ENCODE measurements at places on chromosomes 3 and 15. TPM values are rescaled to one million over a fixed set of nuclear protein-coding genes. Genes with fewer than 3 reads are reported as not detected.

Gene ACTRT3
- polyA plus RNA-seq, result 1.5 TPM

DNA sequence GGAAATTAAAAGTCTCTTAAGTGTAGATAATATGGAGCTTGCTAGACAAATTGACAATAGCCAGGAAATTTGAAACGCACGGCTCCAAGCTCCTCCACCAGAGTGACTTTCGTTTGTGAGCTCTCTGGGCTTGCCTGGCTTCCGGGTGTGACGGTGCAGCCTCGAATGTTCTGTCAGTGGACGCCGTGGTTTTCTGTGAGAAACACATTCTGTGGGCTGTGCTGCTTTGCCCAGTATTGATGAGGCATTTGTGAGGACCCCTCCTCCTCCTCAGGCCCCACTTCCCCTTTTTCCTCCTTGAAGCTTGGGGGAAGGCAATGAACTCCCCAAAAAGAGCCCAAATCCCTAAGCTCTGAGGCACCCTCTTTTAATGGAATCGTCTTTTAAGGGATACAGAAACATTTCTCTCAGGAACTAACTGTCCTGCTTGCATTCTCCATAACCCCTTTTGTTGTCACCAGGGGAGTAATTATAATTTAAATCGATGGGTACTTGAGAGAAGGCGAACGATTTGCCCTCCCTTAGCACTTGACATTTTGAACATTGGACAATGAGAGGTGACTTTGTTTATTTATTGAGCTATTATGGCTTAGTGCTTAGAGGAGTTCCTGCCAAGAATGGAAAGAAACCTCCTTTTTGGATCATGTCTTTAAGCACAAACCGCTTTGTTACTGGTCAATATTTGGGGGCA lies 40.8 kb downstream of the POLR2M start:
- DNase-seq, result no peak

DNA sequence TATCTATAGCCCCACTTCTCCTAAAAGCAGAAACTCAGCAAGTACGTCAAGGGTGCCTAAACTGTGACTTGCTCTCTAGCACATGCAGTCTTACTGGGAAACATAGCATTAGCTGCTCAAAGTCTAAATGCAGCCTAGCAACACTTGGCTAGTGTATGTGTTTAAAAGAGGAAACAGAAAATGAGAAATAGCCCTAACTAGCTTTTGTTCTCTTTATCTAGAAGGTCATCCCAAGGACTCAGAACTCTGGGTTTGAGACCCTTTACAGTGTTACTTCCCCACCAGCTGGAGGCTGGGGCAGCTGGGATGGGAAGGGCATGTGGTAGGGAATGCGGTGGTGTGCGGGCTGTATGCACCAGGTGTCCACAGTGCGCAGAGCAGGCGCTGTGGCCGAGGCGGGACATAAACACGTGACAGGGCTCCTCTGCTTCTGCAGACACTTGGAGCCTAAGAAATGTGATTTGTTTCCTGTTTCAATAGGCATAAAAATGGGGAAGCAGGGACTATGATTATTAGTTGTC lies 13.3 kb downstream of the ETV5 start:
- no peak for DNase-seq

GRCh38 chr15:71562251-71562650 lies 248.1 kb upstream of the NR2E3 start:
- no peak for DNase-seq

Gene POTEB
- polyA plus RNA-seq, result not detected

DNA sequence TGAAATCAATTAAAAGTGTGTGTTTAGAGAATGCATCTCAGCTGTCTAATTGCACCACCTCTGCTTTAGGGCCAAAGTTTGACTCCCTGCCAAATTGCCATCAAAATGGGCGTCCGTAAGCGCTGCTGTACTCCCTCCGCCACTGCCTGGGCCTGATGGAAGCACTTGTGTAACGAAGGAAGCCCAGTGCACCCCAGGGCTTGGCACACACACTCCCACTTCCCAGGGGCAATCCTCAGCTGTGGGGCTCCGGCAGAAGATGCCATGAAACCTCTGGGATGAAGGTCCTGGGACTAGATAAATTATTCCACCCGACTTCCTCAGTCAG lies 137.8 kb downstream of the RORA start:
- DNase-seq, result no peak

DNA sequence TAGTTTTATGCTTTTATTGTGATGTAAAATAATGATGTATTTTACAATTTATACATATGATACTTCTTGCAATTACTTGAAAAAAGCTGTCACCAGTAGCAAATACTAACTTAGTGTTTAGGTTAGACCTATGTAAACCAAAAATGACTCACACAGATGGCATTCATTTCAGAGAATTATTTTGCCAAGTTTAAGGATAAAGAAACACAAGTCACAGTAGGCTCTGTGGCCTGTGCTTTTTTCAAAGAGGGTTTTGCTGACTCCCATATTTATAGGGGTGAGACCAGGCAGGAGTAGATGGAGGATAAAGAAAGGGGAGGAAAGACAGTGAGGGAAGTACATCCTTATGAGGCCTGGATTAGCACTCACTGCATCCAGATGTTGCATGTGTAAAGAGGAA lies 356.6 kb upstream of the NPAP1 start:
- no peak for DNase-seq

DNA sequence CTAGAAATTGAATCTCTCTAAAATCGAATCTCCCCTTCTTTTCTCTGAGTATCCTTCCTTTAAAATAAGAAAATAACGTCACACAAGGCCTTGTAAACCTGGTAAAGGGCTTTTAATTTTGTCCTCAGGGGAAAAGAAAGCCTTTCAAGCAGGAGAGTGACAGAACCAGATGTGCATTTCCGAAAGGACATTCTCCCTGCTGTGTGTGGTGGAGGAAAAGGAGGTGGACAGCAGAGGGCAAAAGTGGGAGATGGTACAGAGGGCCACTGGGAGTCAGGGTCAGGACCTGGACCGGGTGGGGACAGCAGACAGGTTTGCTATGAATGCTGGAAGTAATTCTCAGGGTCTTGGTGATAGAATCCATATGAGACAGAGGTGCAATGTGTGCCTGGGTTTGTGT lies 127.6 kb downstream of the RORA start:
- no peak for DNase-seq

- DNase-seq, result no peak
Observed at GRCh38 chr15:92164327-92165000, 229.2 kb upstream of the ST8SIA2 start.

DNA sequence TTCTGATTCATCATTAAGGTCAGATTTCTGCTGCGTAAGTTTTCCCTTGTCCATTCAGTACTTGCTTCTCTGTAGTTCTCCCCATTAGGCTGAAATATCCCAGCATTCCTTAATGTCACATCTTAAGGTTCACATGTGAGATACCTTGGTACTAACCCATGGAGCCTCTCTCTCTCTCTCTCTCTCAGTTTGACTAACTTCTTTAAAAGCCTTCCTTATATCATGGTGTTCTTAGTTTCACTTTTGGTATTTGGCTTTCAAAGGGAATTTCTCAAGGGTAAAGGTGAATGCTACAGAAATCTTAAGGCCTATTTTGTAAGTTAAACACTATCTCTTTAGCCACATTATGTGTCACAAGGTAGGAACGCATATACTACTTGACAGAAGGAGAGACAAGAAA lies 427.3 kb upstream of the ZNF717 start:
- DNase-seq, result no peak

DNA sequence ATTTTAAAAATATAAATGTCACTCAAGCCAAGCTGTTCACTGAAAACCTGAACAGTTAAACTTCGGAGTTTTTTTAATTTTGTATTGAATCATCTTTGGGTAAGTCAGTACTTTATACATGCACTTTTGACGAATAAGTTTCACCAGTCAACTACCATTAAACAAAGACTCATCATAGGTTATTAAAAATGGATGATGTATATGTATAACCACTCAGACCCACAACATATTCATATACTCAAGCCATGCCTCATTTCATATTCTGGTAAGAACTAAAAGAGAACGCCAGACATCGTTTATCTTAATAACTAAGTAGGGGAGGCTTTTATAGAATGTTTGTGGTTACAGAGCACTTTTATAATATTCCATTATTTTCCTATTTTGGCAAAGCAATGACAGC lies 18.3 kb downstream of the MSL2 start:
- DNase-seq, result no peak

- peak; percentile 39 for DNase-seq
Observed at GRCh38 chr15:67835297-67836133, 4.3 kb downstream of the RNU6-1 start.

- no peak for DNase-seq
Observed at GRCh38 chr15:60363087-60363549, 34.7 kb downstream of the ANXA2 start.

GRCh38 chr3:153282355-153282754 lies 120.3 kb downstream of the RAP2B start:
- no peak for DNase-seq

- DNase-seq, result no peak
Observed at GRCh38 chr3:66808891-66809594, 189.1 kb upstream of the KBTBD8 start.

- DNase-seq, result no peak
Observed at GRCh38 chr3:194075088-194075615, 60.8 kb upstream of the HES1 start.

GRCh38 chr15:77607111-77607893 lies 25.4 kb downstream of the LINGO1 start:
- no peak for DNase-seq

Gene CTNNB1
- polyA plus RNA-seq, result 193 TPM

DNA sequence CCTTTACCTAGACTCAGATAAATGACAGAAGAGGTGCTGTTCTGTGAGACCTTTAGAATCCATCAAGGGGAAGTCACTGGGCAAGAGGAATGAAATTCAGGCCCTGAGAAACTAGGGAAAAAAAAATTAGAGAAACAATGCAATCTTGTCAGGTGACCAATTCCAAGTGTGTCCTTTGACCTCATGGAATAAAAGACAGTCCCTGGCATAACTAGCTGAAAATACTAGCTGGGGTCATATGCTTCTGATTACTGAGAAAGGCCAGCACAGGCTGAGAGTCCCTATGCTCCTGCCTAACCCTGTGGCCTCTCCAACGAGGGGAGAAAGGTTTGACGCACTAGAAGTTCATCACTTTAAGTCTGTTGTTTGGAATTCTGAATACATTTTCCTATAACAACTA lies 167.3 kb downstream of the XXYLT1 start:
- DNase-seq, result no peak

DNA sequence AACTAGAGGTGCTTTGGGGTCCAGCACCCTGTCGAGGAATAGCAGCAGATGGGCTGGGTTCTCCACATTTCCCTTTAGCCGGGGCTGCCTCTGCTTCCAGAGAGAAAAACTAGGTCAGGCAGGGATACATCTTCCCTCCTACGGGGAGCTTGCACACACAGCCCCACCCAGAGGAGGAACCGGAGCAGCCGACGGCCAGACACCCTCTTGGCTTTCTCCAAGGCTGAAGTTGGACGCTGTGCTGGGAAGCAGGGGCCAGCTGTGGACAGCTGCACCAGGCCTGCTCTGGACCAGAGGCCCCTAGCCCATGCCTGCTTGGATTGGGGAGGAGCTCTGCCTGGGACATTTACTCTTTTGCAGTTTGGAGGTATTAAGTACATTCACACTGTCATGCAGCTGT lies 44.7 kb upstream of the NR2C2 start:
- peak; percentile 87 for DNase-seq

- no peak for DNase-seq
Observed at GRCh38 chr3:127257351-127257750, 30.5 kb downstream of the PRR20G start.

GRCh38 chr3:44058022-44058867 lies 183.4 kb upstream of the TOPAZ1 start:
- DNase-seq, result no peak

Gene NAALADL2
- 6.6 TPM for polyA plus RNA-seq

DNA sequence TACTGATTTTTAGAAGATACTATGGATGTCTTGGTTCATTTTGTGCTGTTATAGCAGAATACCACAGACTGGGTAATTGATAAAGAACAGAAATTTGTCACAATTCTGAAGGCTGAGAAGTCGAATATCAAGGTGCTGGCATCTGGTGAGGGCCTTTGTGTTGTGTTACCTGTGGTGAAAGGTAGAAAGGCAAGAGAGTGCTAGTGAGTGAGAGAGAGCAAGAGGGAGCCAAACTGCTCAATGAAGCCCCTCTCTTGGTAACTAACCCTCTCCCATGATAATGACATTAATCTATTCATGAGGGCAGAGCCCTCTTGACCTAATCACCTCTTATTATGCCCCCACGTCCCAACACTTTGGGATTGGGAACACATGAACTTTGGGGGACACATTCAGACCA lies 31.3 kb downstream of the PDCD6IP start:
- DNase-seq, result no peak

GRCh38 chr3:2261747-2262146 lies 163.1 kb downstream of the CNTN4 start:
- no peak for DNase-seq

GRCh38 chr15:100889385-100890050 lies 9.9 kb downstream of the ALDH1A3 start:
- peak; percentile 72 for DNase-seq

Gene USP50
- not detected for polyA plus RNA-seq

Gene PLAAT1
- 0.18 TPM for polyA plus RNA-seq

Gene LSMEM2
- 1.0 TPM for polyA plus RNA-seq

DNA sequence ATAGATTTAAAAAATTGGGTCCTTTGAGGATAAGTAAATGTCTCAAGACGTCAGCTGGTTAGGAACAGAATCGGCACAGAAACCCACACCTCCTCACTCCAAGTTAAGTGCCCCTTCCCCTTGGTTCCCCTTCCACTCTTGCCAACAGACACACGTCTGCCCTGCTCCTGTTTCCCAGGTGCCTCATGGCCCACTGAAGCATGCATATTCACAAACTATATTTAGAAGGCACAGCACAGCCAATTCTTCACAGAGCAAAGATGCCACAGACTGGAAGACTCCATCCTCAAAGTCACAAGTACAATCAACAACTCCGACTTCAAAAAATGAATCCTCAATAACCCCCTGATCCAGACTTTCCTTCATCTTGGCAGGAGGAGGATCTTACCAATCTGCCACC lies 295.4 kb upstream of the NR2F2 start:
- DNase-seq, result no peak

Gene SLITRK3
- 0.05 TPM for polyA plus RNA-seq

Gene CALML4
- polyA plus RNA-seq, result 3.2 TPM

Gene MME
- 0.80 TPM for polyA plus RNA-seq

Gene TMC3
- not detected for polyA plus RNA-seq

GRCh38 chr3:38029400-38030125 lies at the start of gene PLCD1:
Gene PLCD1 (minus strand): TSS chr3:38029642. CDS start chr3:38029539, 103 bp downstream.
- peak; percentile 89 for DNase-seq

DNA sequence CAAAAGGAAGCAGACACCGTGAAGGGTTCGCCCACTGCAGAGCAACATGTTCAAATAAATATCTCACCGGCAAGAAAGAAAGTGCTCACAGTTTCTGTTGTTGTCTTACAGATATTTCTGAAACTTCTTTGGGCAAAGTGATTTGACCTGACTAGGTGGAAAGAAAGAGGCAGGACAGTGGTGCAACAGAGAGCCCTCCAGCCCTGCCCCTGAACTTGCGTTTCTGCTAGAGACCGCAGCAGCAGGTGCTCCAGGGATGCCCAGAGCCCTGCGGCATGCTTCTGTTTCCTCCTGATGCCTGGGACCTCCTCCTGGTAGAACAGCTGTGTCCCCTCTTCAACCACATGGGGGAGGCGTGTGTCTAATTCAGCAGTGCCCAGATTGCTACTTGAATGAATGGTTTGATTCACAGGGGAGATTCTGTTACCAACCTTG lies 123.4 kb downstream of the ATP10A start:
- DNase-seq, result no peak
